Stimulated activated CD4-positive, alpha-beta T cell treated with anti-CD3 and anti-CD28 coated beads, Interleukin-1b, Interleukin-23, amount 100 ng/mL, for 1 hour (primary cell): ENCODE measurements at places on chromosomes 3 and 15.

DNA sequence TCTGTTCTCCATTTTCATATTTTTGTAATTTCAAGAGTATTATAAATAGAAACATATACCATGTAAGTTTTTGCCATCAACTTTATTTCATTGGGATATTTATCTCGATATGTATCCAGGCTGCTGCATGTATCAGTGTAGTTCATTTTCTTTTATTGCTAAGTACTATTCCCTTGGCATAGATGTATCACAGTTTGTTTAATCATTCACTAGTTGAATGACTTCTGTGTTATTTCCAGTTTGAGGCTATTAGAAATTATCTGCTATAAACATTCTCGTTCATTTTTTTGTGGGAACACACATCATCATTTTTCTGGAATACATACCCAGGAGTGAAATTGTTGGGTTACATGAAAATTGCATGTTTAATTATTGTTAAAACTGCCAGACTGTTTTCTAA lies 18.5 kb upstream of the TGFBR2 start:
- DNase-seq = no peak

- peak; percentile 27 for DNase-seq
These were observed 39.5 kb upstream of the TPRG1 start for GRCh38 chr3:189132231-189132671.

DNA sequence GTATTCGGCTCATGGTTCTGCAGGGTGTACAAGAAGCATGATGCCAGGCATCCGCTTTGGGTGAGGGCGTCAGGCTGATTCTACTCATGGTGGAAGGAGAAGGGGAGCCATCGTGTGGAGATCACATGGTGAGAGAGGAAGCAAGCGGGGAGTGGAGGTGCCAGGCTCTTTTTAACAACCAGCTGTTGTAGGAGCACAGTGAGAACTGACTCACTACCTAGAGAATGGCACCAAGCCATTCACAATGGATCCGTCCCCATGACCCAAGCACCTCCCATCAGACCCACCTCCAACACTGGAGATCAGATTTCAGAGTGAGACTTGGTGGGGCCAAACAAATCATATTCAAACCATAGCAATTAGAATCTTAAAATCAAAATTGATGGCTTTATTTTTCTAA lies 259.8 kb upstream of the CTDSPL start:
- no peak for DNase-seq

- DNase-seq = no peak
These were observed 185.2 kb upstream of the RGMA start for GRCh38 chr15:93274257-93274656.

GRCh38 chr3:12325586-12326515 lies 37.0 kb downstream of the PPARG start:
- DNase-seq = no peak

DNA sequence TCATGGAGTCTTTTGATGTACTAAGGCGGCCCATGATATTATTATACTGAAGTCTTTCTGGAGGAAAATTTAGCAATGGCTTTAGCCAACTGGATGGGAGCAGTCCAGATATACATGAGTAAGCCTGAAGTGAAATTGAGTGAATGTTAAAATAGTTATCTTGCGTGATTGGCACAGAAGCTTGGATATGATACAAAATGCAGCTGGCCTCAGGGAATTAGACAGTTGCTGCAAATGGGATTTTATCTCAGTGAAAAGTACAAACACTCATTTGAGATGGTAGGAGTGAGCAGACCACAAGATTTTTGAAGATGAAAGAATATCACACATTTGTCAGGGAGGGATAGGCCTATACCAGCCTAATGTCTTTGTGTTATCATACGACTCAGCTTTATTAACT lies 8.9 kb downstream of the LMOD3 start:
- no peak for DNase-seq

DNA sequence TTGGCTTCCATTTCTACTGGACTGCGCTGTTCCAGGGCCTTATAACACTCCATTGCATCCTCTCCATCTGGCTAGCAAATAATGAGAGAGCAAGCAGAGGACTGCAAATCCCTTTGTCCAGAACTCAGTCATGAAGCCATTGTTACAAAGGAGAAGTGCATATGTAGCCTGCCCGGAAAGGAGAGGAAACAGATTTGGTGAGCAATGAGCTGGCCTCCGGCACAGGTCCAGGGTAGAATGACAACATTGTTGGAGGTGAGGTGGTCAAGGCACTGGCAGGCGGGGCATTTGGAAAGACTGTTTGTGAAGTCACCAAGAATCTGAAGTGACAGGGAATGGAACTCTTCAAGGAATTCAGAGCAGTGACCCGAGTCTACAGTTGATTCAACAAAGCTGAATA lies 25.0 kb upstream of the ATP1B3 start:
- no peak for DNase-seq

DNA sequence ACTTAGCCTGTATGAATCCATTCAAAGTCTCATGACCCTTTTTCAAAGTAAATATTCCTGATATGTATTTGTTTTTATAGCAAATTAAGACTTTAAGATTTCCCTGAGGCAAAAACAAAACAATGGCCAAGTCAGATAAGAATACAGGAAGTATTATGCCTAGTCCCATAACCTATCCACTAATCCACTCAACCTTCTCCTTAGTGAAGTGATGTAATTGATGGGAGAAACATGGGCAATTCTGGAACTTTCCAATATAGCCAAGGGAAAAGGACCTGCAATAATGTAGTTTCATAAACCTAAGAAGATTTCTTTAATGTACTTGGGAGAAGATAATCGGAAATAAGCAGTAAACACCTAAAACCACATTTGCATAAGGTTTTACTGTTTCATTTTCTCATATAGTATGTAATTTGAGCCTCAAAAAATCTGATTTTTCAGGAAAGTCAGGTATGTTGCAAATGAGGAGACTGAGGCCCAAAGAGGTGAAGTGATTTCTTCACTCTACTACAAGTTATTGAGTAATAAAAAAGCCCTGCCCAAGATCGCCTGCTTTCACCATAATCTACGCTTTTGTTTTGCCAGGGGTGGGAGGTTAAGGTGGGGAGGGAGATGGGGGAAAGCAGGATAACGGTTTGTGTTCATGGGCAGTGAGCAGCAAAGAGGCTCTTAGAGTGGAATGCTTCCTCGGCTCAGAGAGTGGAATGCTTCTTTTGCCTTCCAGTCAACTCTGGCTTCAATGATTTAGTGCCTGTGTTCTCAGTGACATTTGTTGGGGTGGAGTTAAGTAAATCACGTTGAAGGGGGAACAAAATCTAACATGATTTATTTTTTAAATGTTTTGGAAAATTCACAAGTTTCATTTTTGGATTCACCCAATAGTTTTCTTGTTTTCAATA lies 95.0 kb upstream of the FNDC3B start:
- no peak for DNase-seq

GRCh38 chr15:85694091-85694490 lies 100.6 kb downstream of the KLHL25 start:
- no peak for DNase-seq

DNA sequence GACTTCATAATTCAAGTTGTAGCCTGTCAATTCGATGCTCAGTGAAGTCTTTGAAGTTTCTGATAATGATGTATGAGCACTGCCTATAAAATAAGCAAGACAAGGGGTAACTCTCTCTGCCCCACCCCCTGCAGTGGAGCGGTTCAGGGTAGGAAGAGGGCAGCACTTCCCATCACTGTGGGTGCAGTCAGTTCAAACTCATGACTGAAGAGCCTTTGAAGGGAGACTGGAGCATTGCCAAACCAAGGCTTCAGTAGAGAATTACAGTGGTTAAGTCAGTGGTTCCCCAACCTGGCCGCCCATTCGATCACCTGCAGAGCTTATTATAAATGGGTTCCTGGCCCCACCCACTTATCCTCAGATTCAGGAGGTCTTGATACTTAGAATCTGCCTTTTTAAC lies 190.6 kb downstream of the SHQ1 start:
- no peak for DNase-seq
